ENCODE measurements at places on chromosomes 16 and 17. TPM values are rescaled to one million over a fixed set of nuclear protein-coding genes. Genes with fewer than 3 reads are reported as not detected.
A peak's percentile ranks its signal among the peaks of the same experiment; 100 is the strongest.

The ADAMTS18 gene
- 3.4 TPM for polyA plus RNA-seq

DNA sequence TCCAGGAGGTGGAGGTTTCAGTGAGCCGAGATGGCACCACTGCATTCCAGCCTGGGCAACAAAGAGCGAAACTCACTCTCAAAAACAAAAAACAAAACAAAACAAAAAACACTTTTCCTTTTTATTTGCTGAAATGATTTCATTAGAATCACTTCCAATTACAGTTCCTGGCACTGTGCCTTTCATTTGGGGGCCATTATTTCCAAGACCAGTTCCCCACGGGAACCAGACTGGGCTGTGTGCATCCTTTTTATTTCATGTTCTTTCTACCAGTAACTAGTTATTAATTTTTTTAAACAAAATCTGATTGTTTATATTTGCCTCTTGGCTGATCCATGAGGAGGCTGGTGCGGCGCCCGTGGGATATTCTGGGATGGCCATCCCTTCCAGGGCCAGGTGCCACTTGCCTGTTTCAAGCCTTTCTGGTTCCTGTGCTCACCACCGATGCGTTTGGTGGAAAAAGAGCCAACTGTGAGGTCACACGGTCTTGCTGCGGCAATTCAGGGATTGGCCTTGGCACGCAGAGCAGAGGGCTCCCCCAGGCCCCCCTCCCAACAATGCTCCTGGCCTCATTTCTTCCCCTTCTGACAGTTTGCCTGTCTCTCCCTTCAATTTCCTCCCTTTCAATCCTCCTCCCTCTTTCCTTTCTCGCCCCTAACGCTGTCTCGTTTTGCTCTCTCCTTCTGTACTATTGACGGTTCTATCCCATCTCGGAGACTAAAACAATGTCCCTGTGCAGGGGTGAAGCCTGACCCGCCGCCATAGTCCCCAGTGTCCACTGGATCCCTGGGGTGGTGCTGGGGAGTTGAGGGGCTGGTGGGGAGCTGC, 13.4 kb downstream of the UBALD1 start:
- DNase-seq: peak; percentile 51

- no peak for DNase-seq
These were observed 50.0 kb upstream of the CCL1 start for GRCh38 chr17:34412965-34413441.

The RAC3 gene
- polyA plus RNA-seq: 16.4 TPM

The DOC2A gene
- 3.8 TPM for polyA plus RNA-seq

The ATAD5 gene
- polyA plus RNA-seq: 4.9 TPM

DNA sequence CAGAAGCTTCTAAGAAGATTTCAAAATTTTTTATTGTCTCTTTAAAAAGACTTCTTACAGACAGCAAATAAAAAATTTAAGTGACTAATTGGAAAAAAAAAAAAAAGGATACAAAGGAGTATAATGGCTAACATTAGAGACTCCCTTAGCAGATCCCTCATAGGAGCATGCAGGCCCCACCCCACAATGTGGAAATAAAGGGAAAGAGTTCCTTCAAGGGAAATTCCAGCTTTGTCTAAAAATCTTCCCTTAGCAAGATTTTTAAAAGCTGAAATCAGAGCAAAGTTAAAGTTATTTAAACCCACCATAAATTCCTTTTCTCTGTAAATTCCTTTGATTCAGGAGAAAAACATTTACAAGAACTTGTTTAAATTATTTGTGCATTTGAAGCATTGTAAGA, 32.5 kb upstream of the NOS2 start:
- DNase-seq: no peak

The ENPP7 gene
- polyA plus RNA-seq: not detected

The LGALS9B gene
- polyA plus RNA-seq: 0.20 TPM

Data from right lung (tissue), 10 donors.